Hypothalamus (tissue), 51 donors: ENCODE measurements at places on chromosomes 3 and 15.

- DNase-seq = no peak
Observed at GRCh38 chr3:152396867-152397266, 128.1 kb downstream of the MBNL1 start.

DNA sequence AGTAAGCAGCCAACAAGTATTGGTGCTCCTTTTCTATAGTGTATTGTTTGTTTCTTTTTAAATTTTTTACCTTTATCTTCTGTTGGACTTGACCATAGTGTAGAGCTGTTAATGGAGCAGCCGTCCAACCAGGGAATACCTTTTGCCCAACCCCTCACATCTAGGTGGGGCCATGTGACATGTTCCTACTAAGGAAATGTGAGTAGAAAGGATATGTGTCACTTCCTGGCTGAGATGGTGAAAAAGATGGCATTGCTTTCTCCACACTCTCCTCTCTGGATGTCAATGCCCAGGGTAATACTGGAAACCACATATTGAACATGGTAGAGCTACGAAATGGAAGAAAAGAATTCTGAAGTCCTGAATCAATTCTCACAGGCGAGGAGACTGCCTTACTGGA lies 218.8 kb downstream of the TBL1XR1 start:
- DNase-seq = no peak

GRCh38 chr3:149224736-149225594 lies 3.3 kb upstream of the CP start:
- DNase-seq = no peak

DNA sequence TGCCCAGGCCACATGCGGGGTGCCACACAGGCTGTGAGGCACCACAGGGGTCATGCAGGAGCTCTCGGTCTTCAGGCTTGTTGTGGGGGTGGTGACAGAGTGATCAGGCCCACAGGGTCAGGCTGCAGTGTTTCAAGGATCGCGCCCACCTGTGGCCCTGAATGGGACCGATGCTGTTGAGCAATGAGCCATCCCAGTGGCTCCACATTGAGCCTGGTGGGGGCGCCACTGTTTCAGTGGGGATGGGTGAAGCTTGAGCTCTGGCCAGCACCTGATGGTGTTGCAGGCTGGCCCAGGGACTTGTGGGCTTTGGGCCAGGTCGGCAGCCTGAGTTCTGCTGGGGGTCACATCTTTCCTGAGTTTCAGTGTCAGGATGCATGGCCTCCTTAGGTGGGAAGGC lies 230.1 kb downstream of the UBE3A start:
- no peak for DNase-seq

DNA sequence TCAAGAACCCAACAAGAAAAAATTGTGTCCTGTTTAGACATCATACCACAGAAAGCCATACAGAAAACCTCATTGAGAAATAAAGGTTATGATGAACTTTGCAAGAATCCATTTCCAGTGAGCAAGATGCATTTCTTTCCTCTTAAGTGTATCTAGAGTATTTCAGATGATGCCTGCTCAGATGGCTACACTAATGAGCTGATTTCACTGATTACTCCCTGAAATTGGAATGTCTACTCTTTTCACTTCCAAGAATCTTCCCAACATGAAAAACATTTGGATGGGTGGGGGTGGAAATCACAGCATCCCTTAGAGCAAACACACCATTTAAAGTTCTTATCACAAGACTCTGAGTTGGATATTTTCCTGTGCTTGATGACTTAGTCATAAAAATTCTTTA lies 41.4 kb upstream of the IL12A start:
- no peak for DNase-seq

DNA sequence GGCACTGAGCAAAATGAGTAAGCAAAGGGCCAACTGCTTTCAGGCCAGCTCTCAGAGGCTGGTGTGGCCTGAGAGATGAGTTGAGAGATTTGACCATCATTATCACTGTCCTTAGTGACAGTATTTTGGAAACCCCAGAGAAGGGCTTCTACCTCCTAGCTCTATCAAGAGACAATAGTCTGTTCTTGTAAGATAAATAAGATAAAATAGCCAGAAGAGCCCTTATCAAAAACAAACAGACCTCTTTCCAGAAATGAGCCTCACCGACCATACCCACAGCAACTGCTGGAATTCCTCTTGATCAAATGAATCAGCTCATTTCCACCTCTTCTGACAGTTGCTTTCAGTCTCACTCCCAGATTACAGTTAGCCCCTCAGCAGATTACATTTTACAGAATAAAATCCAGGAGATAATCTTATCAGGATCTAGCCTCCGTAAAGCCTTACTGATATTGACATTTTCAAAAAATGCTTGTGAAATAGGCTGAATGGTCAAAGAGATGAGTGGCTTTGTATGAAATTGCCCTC lies 4.5 kb downstream of the HDC start:
- DNase-seq = no peak
